ENCODE measurements at places on chromosomes 2 and 18. TPM values are rescaled to one million over a fixed set of nuclear protein-coding genes. Genes with fewer than 3 reads are reported as not detected.
A peak's percentile ranks its signal among the peaks of the same experiment; 100 is the strongest.

The SERPINB5 gene
- total RNA-seq, result not detected

- DNase-seq, result peak; percentile 7
Observed at GRCh38 chr2:240785424-240786335, 34.3 kb downstream of the KIF1A start.

The CYTIP gene
- 294 TPM for total RNA-seq

The PLEK gene
- 18.0 TPM for total RNA-seq

DNA sequence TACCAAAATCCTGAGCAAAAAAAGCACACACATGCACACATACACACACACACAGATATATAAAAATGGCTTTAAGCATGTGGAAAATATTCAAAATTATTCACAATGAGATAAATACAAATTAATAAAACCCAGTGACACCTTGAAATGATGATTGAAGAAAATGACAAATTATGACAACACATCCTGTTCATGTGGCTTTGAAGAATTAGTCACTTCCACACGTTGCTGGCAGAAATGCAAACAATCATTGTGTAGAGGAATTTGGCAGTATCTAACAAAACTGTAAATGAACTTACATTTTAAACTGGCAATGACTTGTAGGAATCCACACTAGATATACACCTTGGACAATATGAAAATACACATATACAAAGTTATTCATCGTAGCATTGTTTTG, 95.8 kb upstream of the RGPD4 start:
- DNase-seq, result no peak

DNA sequence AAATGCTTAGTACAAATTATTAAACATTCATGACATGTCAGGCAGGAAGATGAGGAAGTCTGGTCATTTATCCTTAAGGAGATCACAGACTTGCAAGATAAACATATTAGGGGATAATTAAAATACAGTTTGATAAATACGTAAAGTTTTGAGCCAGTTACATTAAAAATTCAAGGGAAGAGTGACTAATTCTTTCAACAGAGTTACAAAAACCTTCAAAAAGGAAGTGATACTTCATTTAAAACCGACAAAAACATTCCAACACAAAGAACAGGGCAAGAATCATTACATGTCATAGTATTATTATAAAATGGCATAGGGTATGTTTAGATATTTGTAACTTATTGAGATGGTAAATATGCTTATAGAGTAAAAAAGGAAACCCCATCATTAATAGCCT, 636.0 kb downstream of the NR4A2 start:
- no peak for DNase-seq

The SLC5A7 gene
- total RNA-seq, result not detected

The NEU2 gene
- not detected for total RNA-seq

DNA sequence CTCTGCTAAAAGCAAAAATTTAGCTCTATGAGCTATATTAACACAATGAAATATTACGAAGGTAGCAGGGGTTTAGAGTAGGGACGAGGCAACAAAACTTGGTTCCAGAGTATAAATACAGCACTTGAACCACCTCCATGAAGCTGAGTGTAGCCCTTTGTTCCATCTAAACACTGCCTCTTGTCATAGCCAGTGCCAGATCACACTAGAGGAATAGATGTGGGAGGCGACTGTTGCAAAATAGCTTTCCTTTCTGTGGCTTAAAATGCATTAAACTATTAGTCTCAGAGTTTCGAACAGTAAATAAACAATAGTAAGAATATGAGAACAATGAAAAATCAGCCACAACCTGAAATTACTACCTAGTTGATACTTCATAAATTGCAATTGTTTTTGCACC, 29.8 kb downstream of the PIEZO2 start:
- DNase-seq, result no peak

GRCh38 chr2:7358865-7359447, 441.7 kb downstream of the RNF144A start:
- no peak for DNase-seq

- DNase-seq, result peak; percentile 21
Observed at GRCh38 chr2:74849228-74849892, 15.4 kb downstream of the HK2 start.

DNA sequence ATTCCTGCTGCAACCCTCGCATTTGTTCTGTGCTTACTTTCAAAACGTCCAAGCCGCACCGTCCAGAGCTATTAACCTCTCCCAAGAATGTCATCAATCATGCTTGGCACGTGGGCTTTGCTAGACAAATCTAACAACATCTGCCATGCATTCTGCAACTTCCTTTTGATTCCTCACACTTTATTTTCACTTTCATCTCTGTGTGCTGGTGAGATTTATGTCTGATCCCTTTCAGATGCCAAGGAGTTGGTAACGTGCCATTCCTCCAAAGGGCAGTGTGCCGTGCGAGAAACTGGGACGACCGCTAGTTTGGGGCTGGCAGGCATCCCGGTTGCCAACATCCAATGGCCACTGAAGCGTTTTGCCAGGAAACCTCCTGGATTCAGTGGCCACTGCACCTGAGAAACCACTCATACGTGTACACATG, 230.0 kb upstream of the PARD3B start:
- no peak for DNase-seq

- DNase-seq, result no peak
Observed at GRCh38 chr2:184938221-184938985, 340.1 kb downstream of the ZNF804A start.

DNA sequence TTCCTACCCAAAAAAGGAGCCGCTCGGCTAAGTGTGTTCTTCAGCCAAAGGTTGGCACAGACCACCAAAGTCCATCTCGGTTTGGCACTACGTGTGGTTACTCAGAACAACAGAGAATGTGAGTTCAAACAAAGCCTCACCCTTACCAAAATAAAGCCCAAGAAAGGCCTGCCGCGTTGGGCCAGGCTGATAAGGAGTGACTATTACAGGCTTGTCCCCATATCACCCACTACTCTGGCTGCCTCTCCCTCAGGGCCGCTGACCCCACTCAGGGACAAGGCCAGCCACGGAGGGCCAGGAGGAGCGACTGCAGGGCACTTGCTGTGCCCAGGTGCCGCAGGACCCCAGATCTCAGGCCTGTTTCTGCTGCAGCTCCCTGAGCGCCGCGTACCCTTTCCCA, 13.8 kb downstream of the HS1BP3 start:
- no peak for DNase-seq

DNA sequence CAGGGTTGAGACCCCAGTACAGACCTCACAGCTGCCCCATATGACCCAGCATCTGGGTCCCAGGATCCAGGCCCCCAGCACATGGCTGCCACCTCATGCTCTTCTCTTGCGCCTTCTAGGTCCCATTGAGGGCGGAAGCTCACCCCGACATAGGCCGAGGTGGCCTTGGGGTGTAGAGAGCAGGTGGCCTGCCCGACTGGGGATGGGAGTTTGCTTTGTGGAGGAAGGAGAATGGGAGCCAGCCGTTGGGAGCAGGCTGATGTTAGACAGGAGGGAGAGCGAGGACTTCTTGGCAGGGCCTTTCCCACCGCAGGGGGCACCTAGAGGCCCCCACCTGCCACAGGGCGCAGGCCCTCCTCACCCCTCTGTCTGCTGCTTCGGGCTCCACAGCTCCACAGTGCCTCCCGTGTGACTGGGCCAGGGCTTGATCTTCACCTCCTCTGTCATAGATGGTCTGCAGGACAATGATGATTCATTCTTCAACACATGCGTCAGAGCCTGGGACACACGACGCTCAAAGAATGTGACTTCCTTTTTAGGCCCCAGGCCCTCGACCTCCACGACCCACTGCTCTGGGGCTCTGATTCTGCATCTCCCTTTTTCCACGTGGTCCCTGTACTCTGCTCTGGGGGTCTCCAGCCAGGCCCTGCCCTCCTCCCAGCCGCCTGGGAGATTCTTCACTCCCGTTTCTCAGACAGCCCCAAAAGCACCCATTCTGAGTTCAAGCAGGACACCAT, 86.6 kb upstream of the ODC1 start:
- DNase-seq, result no peak

GRCh38 chr2:8408560-8409460, 273.0 kb upstream of the ID2 start:
- peak; percentile 11 for DNase-seq

DNA sequence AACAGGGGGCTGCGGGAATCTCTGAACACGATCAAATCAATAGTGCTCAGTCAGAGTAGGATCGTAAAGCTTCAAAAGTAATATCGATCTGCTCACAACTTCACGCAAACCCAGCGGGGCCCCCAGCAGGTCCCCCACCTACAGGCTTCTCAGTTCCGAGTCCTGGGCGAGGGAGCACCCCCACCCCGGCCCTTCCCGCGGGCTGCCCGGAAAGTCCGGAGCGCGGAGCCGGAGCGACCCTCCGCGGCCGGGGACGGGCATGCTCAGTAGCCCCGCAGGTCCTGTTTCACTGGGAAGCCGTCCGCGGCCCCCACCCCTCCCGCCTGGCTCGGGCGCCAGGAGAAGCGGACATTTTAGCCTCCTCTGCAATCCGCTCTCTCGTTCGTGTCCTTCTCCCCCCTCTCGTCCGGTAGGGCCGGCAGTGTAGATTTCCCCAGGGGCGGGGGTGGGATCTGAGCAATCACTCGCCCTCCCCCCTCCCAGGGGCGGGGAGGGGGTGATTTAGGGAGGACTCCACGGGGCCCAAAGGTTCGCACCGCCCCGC, 3.3 kb upstream of the SPRED2 start:
- peak; percentile 18 for DNase-seq

GRCh38 chr2:128746356-128746755, 427.7 kb upstream of the HS6ST1 start:
- no peak for DNase-seq

DNA sequence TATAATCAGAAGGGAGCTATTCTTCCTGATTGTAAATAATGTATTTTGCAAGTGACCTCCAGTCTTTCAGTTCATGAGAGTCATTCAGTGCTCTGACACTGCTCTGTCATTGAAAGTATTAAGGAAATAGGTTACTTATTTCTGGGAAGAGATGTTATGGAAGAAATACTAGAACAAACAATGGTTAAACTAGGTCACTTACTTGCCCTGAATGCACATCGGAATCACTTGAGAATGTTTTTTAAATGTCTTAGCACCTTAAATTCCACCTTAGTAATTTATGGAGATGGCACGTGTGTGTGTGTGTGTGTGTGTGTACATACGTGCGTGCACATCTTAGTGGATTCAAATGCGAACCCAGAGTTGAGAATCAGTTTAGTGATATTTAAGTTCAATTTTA, 126.6 kb upstream of the KCNH7 start:
- DNase-seq, result no peak

- no peak for DNase-seq
Observed at GRCh38 chr2:127515383-127515915, 10.8 kb downstream of the IWS1 start.

The FBXO41 gene
- total RNA-seq, result 13.5 TPM

The MAP2 gene
- 0.94 TPM for total RNA-seq

- no peak for DNase-seq
Observed at GRCh38 chr2:20423359-20423758, 23.5 kb upstream of the RHOB start.

GRCh38 chr2:148914463-148914862, 39.4 kb downstream of the KIF5C start:
- no peak for DNase-seq

- DNase-seq, result no peak
Observed at GRCh38 chr18:12046046-12046750, 47.4 kb upstream of the ANKRD62 start.

The CCBE1 gene
- not detected for total RNA-seq

- DNase-seq, result no peak
Observed at GRCh38 chr2:213306316-213306942, 22.2 kb downstream of the SPAG16 start.

GRCh38 chr18:35880788-35881455, 91.6 kb upstream of the RMP24 start:
- DNase-seq, result no peak

The ADCY3 gene
- 59.3 TPM for total RNA-seq

GRCh38 chr2:30371028-30371689, 75.9 kb upstream of the LCLAT1 start:
- DNase-seq, result no peak

- no peak for DNase-seq
Observed at GRCh38 chr2:42725657-42726056, 38.3 kb downstream of the OXER1 start.

DNA sequence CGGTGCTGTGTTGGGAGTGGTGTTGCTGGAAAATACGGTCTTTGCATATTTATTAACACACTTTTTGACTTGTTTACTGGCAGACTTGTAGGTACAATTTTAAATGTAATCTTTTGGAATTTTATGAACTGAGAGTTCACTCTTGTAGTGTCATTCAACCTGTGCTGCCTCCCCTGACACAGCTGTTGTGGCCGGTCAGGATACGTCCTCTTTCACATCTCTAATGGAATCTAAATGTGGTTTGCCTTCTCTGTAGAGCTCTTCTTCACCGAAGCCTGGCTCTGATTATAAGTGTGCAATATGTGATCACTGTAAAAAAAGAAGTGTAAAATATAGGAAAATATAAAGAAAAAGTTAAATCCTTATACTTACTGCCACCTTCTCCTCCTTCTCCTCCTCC, 94.7 kb downstream of the MAP4K4 start:
- no peak for DNase-seq

DNA sequence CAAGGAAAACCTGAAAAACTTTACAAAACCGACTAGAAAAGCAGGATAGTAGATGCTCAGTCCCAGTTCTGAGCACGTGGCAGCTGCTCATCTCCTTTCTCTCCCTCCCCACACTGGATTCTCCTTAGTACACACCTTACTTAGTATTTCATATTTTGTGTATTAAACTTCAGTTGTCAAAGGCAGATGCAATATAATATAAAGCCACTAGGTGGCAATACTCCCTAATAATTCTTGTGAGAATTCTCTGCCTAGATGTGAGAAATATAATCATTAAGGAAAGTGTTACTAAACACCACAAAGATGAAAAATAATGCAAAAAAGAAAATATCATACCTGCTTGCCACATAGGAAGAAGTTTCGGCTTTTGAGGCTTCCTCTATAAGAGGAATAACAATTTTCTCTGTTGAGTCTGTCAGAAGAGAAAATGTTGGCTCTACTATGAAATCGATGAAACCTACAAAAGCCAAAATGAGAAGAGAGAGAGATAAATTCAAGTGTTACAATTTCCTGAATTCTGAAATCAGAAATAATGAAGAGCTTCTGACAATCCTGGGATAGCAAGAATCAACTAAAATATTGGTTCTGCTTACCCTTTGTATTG, 200.6 kb downstream of the PPP1R1C start:
- no peak for DNase-seq

GRCh38 chr18:55339990-55340389, 248.0 kb downstream of the TCF4 start:
- DNase-seq, result no peak

GRCh38 chr2:58432491-58433170, 191.5 kb upstream of the FANCL start:
- no peak for DNase-seq

GRCh38 chr2:230326453-230327417, at the start of gene SP140L:
Gene SP140L, plus strand, starts transcription at chr2:230327193. Its CDS starts 77 bp downstream, at chr2:230327270.
- DNase-seq, result peak; percentile 54

DNA sequence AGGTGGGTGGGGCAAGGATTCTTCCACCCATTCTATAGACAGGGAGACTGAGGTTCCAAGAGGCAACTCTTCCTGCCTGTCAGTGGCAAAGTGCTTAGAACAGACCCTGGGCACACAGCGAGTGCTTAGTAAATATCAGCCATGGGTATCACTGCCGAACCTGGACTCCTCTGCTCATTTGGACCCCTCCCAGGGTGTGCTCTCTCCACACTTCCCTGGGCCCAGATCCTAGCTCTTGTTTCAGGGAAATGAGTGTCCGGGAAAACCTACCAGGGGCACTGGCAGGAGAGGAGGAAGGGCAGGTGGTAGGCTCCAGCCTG, 136.3 kb downstream of the CYP26B1 start:
- DNase-seq, result no peak
